ENCODE measurements at places on chromosomes 2 and 18.

DNA sequence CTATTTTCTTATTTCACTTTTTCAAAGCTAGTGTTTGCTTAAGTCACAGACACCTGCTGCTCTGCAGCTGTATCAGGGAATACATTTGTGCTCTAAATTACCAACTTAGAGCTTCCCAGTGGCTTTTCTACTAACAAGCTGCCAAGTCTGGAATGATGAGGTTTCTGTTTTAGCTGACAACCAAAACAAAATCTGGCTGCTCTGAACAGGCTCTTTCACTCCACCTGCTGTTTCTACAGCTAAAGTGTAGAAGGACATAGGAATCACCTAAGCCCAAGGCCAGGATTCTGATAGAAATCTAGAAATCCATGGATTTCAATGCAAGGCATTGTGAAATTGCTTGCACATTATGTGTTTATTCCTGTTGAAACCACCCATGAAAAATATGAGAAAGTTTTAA is 201.2 kb downstream of the SUCLG1 start:
- no peak for DNase-seq

DNA sequence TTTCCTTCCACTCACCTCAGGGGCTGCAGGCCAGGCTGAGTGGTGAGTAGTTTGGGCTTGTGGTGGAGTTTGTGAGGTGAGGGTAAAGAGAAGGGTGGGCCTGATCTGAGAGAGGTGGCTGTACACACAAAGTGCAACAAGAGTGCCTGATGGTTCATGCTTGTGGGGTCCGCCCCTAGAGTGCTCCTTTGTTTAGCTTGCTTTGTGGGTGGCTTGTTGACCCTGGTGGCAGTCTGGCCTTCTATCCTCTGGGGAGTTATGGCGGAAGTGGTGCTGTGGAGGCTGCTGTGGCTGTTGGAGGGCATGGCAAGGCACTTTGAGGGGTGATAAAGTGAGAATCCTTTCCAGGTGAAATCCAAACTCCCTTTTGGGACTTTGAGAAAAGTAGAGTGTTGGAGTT is 10.6 kb downstream of the UBE2F start:
- no peak for DNase-seq

- DNase-seq: no peak
These were observed 858 bp downstream of the KCNS3 start for GRCh38 chr2:17879137-17879912.

GRCh38 chr18:36247036-36247435 is 50.5 kb upstream of the FHOD3 start:
- DNase-seq: no peak

GRCh38 chr2:174593574-174594203 is 3.9 kb downstream of the WIPF1 start:
- peak; percentile 35 for DNase-seq

GRCh38 chr2:26887151-26887550 is 39.2 kb downstream of the DPYSL5 start:
- DNase-seq: no peak

DNA sequence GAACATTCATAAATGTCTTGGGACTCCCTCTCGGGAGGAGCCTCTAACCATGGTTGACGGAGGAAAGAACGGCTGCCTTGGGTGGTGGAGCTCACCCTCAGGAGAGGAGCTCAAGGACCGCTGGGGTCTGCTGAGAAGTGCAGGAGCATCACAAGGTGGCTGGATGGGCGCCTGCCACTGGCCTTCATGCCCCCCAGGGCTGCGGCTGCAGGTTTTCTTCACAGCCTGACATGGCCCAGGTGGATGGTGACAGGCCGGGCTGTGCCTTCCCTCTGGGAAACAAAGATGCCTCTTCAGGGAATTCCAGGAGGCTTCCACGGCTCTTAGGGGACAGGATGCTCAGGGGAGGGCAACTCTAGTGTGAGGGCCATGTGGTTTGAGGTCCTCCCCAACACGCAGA is 119.5 kb upstream of the PXDN start:
- no peak for DNase-seq

- DNase-seq: no peak
These were observed 87.2 kb downstream of the PKP4 start for GRCh38 chr2:158543957-158544356.

DNA sequence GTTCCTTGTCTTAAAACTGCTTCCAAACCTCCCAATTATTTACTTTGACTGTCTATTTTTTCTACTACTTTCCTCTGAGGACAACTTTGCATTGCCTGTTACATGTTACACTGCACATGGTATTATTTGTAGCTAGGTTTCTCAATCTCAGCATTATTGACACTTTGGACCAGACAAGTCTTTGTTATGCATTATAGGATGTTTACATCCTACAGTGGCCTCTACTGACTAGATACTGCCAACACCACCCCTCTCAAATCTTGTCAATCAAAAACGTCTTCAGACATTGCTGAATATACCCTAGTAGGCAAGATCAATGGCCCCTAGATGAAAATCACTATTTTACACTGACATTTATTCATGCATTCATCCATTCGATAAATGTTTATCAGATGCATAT is 129.6 kb upstream of the DNAJC10 start:
- no peak for DNase-seq

DNA sequence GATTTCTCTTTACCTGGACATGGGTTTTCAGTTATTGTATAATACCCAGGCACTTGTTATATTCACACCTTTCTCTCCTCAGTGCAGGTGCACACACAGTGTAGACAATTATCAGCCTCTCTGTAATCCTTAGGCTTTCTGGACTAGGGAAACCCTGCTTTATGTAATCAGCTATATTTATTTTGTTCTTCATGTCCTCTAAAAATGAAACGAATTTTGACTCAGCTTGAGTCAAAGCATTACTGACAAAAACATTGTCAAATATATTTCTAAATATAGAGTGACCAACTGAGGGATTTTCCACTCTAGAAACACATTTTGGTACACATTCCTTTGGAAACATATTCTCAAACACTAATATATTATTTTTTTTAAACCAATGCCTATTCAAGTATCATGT is 144.8 kb upstream of the GULP1 start:
- no peak for DNase-seq

DNA sequence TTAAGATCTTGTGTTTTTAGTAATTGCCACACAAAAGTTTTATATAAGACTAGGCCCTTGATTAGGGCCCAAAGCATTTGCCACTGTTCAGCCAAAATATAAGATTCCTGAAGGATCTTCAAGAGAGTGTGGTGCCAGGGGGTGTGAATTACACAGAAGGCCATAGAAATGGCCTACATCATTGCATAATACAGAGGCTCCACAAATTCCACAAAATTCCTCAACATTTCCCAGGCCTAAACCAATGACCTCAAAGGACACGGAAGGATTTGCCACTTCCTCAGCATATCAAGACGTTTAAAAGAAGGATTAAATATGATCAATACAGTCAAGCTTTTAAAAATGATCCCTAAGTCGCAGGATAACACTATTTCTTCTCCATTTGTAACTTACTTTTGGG is 24.1 kb downstream of the COL6A3 start:
- no peak for DNase-seq

DNA sequence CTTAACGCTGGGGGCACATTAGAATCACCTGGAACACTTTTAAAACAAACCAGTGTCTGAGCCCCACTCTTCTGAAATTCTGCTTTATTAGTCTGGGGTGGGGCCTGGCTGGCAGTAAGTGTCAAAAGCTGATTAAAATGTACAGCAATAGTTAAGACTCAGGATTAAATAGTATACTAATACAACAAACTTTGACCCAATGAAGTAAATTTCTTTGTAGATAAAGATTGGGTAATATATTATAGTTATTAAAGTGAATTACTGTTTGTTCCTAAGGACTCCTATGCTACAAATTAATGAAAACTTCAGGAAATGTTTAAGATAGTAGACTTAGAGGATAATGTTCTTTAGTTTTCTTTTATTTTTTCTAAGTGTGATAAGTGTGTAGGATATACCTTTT is 160.9 kb downstream of the FAM124B start:
- DNase-seq: no peak

- no peak for DNase-seq
These were observed 40.3 kb upstream of the KCNJ13 start for GRCh38 chr2:232816657-232817056.

GRCh38 chr18:13218368-13218991 is at the start of gene LDLRAD4:
LDLRAD4 (plus strand) TSS chr18:13218760.
- DNase-seq: no peak

DNA sequence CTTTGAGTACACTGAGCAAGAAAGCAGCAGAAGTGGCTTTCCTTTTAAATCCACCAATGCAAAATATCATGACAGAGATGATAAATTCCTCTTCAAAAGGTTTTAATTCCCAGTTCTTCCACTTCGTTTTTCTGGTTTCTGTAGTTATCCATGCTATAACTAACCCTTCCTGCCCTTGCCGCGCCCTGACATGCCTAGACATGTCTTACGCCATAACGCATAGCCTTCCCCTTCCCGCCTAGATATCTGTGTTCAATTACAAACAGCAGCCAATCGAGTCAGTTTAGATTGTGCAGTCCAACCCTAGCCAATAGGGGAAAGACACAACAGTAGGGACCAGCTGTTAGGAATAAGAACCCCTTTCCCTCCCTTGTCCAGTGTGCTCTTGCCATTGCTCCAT is 16.1 kb downstream of the PRPF40A start:
- DNase-seq: no peak

GRCh38 chr2:98036349-98037000 is 40.7 kb upstream of the TMEM131 start:
- DNase-seq: no peak

GRCh38 chr2:32617599-32618189 is 10.2 kb upstream of the TTC27 start:
- no peak for DNase-seq

- DNase-seq: no peak
These were observed 13.2 kb upstream of the LRRFIP1 start for GRCh38 chr2:237614151-237614720.

Measured in stimulated activated CD8-positive, alpha-beta memory T cell treated with anti-CD3 and anti-CD28 coated beads, Interleukin-15, amount 100 ng/mL, for 1 hour (primary cell).